ENCODE measurements at places on chromosomes 11 and 22.

DNA sequence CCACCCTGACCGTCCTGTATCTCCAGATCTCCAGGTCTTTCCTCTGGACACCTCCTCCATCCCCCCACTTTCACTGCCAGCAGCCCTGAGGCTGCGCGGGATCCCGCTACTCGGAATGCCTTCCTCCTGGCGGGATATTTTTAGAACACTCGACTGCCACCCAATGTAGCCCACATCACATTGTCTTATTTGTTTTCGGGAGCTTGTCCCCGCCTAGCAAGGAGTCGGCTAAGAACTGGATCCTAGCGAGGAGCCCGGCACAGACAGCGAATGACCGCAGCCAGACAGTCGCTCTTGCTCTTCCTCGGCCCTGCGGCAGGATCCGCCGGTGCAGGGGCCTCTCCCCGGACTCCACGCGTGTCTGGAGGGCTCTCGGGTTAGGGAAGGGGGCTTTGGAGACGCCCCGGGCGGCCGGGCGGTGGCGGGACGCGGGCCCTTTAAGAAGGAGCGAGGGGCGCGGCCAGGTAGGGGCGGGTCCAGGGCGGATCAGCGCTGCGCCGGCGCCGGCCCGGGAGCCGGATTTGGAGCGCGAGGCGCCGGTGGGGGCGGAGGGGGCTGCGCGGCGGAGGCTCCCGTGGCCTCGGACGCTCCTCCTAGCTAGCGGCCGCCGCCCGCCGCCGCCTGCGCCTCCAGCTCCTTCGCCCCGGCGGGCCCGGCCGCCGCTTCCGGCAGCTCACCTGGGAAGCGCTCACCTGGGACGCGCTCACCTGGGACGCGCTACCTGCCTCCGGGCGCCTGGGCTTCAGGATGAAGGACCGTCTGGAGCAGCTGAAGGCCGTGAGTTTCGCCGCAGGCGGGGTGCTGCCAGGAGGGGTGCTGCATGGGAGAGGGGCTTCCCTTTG, at the start of gene STX3:
TSS of gene STX3 (plus strand) at position 518 of the 842 bp plus-strand sequence. CDS start at position 748, 230 bp downstream.
- DNase-seq = peak; percentile 68

GRCh38 chr11:109026891-109027489, 362.1 kb downstream of the DDX10 start:
- DNase-seq = no peak

DNA sequence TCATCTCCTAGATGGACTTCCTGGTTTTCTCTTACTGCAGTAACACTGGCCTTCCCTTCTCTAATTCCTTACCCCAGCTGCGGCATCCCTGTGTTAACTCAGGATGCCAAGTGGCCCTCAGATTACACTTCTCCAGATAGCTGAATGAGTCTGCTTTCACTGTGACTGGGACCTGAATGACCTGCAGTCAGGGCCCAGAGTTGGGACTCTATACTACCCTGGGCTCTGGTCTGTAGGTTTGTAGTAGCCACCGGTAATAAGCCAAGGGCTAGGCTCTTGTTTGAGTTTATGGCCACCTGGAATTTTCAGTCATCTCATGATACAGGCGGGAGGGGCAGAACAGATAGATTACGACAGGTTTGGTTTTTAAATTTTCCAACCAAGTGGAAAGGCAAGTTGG, 24.1 kb downstream of the TUB start:
- DNase-seq = no peak

GRCh38 chr22:37218771-37219411, 6.6 kb upstream of the SSTR3 start:
- DNase-seq = no peak

DNA sequence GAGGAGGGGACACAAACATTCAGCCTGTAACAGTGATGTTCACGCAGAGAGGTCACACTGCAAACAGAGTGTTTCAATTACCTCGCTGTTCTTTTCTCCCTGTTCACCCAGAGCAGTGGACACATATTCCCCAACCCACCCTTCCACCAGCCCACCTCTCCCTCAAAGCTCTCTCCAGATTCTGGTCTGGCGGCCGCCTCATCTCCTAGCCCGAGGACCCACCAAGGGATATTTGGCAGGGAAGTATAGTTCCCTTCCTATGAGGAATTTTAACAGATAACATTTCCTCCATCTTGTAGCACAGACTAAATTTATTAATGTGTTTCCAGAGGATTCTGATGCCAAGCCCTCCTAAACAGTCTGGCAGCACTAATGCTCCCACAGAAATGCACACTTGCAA, 111.0 kb upstream of the LMO1 start:
- no peak for DNase-seq

- no peak for DNase-seq
Observed at GRCh38 chr22:16957781-16958180, 50.2 kb downstream of the GAB4 start.

DNA sequence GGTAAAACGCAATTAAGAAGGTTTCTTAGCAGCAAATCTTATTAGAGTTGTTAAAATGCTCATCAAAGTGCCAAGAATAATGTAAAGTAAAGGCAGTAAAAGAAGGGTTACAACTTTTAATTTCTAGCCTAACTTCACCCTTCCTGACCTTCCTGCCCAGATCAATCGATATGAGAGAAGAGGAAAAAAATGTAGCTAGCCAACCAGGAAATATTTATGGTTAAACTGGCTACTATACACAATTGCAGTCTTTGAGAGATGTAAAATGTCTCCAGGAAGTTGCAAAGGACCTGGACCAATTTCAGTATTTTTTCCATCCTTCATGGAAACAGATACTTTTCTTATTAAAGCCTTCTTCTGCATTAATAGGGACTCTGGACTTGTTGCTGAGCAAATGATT, 141.8 kb upstream of the CCDC90B start:
- DNase-seq = no peak

DNA sequence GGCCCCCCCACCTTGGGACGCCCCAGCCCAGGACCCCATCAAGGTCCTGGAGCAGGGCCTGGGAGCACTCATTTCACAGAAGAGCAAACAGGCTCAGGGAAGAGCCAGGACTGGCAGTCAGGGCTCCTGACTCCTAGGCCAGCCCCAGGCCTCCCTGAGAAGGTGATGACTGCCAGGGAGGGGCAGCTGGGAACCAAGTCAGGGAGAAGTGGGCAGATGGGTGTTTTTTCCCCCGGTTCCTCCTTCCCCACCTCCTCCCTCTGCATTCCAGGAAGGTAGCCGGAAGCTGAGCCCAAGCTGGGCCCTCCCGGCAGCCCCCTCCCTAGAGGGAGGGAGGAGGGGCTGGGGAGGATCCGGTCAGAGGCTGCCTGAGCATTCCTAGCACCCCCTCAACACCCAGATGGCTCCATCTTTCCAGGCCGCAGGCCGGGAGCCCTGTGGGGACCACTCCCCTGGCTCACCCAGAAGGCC, 19.6 kb downstream of the MYRF start:
- DNase-seq = no peak

DNA sequence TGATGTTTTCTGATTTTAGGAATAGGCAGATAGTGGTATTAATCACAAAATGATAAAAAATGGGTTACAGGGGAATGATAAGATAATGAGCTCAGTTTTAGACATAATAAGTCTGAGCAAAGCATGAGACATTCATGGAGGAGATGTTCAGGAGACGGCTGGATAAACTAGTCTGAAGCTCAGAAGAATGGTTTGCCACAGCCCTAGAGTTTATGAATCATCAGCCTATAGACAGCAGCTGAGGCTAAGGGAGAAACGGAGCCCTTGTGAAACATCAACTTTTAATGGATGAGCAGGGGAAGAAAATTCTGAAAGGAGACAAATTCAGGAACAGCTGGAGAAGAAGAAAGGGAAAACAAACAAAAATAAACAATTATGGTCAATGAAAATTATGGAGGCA, 87.2 kb downstream of the RELT start:
- DNase-seq = no peak

All from NCI-H1930 (cell line).